ENCODE measurements at places on chromosomes 12 and 14.
A peak's percentile ranks its signal among the peaks of the same experiment; 100 is the strongest.

- DNase-seq: peak; percentile 71
Observed at GRCh38 chr12:9364224-9365176, 156.3 kb upstream of the PZP start.

GRCh38 chr14:102601378-102601925 is 9.0 kb downstream of the RCOR1 start:
- no peak for DNase-seq

GRCh38 chr12:109871668-109872314 is 8.6 kb downstream of the GLTP start:
- DNase-seq: no peak

DNA sequence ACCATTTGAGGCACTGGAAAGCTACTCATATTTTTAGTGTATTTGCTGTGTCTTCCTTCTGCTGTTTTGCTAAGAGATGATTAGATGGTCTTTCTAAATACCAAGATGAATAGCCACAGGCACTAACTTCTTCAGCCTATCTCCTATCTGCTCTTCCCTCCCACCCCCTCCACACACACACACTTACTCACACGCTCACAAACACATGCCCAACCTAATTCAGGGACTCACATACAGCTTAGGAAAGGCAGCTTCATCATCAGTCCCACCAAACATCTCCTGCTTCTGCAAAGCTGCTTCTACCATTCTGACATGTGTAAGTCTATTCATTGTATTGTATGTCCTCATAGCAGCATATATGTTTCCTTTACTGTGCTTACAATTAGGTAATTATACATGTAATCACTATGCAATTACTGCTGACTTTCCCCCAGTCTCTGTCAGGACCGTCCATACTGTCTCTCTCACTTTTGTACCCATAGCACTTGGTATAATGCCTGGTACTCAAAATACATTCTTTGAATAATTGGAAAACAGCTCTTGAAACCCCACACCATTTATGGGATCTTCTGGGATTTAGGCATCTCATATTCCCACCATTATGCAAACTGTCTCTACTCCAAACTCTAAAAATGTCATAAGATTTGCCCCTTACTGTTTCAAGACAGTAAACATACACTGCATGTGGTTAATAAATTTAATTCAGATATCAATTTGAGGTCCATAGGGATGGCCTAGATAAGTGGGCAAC is 83.3 kb upstream of the HIF1A start:
- DNase-seq: no peak

DNA sequence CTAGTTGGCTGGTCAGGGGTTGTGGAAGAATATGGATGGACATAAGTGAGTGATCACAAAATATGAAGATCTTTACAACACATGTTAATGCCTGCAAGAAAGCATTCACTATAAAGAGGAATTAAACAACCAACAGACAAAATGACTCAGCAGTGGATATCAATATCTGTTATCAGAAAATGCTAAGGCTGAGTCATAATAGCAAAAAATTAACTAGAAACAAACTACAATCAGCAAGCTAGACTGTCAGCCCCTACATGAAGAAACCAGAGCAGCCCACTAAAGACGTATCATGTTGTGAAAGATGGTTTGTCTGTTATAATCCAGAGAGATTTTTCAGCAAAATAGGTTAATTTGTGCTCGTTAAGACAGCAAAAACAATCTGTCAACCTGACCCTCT is 472.9 kb downstream of the NELL2 start:
- no peak for DNase-seq

- no peak for DNase-seq
Observed at GRCh38 chr12:122849352-122850047, 14.2 kb downstream of the HIP1R start.

DNA sequence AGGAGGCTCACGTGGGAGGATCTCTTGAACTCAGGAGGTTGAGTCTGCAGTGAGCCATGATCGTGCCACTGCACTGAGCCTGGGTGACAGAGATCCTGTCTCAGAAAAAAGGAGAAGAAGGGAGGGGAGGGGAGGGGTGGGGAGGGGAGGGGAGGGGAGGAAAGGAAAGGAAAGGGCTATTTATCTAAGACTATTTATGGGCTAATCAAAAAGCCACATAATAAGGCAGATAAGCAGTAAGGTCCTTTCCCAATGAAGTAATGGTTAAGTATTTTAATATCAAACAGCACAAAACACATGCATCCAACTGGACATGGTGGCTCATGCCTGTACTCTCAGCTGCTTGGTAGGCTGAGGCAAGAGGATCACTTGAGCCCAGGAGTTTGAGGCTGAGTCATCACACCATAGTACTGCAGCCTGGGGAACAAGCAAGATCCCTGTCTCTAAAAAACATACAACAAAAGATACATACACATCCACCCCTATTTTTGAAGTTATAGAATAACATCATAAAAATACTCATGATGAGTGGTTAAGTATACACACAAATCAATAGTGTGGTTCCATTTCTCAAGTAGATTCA is 9.7 kb downstream of the PAWR start:
- DNase-seq: no peak

- no peak for DNase-seq
Observed at GRCh38 chr14:47039336-47039735, 387.8 kb upstream of the RPL10L start.

GRCh38 chr14:105311838-105312237 is 2.7 kb upstream of the PACS2 start:
- no peak for DNase-seq

DNA sequence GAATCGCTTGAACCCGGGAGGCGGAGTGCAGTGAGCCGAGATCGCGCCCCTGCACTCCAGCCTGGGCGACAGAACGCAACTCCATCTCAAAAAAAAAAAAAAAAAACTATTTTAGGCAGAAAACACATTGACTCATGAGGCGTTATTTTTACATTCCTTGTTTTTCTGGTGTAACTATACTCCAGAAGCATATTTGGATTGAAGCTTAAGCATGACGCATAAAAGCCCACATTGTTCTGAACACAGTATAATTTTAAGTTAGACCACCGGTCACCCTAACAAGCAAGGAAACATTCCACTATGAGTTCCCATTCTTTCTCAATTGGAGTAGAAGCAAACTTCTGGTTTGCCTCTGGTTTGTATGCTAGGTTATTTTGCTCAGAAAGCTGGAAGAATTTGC is 173.0 kb downstream of the MYRFL start:
- no peak for DNase-seq

DNA sequence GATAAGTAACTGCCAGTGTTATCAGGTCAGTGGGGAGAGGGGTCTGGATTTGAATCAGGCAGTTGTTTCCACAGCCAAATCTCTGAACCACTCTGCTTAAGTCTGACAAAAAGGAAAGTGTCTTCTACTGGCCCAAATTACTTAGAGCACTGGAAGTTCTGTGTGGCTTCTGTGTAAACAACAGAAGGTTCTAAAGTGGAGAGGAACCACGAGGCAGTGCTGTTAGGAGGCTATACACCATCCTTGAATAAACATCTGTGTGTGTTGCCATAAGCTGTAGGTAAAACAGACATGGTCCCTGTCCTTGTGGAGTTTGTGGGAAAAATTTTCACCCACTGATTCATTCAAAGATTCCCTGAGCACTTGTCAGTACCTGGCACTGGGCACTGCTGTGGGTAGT is 50.0 kb downstream of the GALNT4 start:
- no peak for DNase-seq

- no peak for DNase-seq
Observed at GRCh38 chr14:70916300-70916699, 9.0 kb downstream of the PCNX1 start.

DNA sequence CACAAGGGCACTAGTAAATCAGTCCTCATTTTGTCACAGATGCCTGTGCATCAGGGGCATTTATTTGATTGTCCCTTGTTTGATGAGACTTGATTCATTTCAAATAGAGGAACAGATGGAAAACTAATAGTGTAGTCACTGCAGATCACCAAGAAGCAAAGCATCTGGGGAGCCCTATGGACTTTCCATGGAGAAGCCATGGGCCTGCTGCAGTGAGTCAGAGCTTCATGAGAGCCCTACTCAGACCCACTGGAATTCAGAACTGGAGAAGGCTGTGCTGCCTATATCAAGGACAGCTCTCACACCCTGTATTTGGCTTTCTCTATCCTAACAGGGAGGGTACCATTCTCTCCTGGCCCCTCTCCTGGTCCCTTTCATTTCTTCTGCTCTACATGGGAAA is 126.2 kb downstream of the GRIP1 start:
- DNase-seq: no peak

GRCh38 chr14:53218161-53218560 is 65.0 kb upstream of the DDHD1 start:
- no peak for DNase-seq

- DNase-seq: no peak
Observed at GRCh38 chr14:69408331-69408960, 10.0 kb downstream of the SLC39A9 start.

- DNase-seq: peak; percentile 7
Observed at GRCh38 chr14:98949481-98950135, 322.4 kb downstream of the BCL11B start.

GRCh38 chr14:52377940-52378339 is 63.8 kb downstream of the PTGER2 start:
- no peak for DNase-seq

DNA sequence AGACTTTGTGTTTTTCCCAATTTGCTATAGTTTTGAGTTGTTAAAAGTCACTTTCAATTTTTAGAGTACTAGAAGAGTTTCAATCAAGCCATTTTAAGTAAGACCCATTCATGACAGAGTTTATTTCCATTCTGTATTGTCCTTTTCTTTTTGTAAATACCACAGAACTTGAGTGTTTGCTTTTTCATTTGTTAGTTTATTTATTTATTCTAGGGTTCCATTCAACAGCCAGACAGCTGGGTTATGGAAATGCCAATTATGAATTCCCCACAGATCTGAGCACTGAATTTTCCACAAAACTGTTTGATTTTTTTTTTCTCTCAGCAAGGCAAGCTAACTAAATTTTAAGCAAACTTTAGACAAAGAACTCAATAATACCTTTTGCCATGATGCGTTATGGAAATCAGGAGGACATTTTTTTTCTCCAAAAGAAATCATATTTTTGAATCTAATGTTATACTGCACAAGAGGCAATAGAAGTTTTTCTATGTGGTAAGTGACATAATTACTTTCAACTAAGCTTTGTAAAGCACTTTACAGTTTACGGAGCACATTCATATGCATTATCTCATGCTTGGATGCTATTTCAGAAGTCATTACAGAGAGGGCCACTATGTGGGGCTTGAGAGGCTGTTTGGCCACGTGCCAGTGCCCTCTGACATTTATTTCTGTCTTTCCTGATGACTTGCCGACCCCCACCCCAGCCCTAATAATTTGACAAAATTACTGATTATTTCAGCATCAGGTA is 181.5 kb downstream of the VRK1 start:
- no peak for DNase-seq

DNA sequence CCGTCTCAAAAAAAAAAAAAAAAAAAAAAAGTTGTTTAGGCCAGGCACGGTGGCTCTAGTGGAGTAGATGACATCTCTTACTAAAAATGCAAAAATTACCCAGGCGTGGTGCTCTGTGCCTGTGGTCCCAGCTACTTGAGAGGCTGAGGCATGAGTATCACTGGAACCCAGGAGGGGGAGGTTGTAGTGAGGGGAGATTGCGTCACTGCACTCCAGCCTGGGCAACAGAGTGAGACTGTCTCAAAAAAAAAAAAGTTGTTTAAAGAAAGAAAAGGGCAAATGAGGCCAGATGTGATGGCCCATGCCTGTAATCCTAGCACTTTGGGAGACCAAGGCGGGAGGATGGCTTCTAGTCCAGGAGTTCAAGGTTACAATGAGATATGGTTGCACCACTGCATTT is 36.6 kb upstream of the SPPL3 start:
- no peak for DNase-seq

- no peak for DNase-seq
Observed at GRCh38 chr14:100425429-100425827, 102.3 kb downstream of the SLC25A47 start.

DNA sequence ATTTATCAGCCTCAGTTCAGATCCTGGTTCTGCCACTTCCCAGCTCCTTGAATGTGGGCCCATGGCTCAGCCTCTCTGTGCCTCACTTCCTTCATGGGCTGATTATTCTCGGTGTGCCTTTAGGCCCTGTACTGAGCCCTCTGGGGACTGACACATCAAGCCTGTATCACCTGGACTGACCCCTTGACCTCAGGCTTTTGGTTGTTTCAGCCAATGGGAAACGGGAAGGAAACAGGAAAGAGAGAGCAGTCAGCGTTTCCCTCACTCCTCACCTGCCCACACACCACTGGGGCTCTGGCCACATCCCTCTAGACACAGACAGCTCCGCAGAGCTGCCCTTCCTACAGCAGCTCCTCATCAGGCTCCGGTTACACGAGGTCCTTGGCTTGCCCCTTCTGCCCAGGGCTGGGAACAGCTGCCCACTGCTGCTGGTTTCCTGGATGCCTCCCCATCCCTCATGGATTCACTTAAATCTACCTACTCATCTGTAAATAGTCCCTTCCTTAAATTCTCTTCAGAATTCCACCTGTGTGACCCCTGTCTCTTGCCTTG is 37.0 kb upstream of the ITPR2 start:
- no peak for DNase-seq

DNA sequence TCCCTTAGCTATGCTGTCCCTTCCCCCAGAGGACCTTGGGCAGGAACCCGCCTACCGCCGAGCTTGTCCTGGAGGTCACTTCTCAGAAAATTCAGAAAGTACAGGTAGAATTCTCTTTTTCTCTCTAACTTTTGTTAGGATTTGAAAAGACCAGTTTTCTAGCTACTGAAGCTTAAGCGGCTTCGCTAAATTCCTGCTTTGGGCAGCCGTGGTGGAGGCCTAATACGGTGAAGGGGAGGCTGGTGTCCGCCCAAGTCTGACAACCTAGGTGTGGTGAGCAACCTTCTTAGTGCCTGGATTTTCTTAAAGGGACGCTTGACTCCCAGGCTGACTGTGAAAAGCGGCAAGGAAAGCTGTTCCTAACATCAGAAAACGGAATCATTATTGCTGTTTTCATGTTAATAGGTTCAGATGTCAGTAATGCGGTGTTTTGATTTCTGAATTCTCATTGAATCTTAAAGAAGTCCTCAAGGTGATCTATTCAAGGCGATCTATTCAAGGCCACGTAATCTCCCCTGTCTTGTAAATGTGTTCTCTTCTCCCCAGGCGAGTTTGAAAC is 835 bp downstream of the FGD4 start:
- DNase-seq: no peak

DNA sequence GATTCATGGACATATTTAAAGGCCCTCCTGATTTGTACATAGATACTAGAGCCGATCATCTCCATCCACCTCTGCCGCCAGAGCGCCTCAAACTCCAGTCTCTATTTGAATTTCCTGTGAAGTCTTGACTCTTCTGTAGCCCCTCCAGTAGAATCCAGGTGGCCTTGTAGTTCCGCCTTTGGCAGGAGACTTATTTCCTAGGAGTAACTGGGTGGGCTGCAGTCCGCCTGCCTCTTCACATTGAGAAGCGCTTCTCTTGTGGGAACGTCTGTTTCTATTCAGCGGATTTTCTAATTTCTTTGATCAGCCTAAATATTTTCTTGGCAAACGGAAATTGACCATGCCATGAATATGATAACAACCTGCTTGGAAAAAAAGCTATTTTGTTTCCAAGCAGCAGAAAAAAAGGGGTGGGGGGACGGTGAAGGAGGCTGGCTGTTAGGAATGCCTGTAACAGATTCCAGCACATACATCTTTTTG is 9.0 kb upstream of the SIX1 start:
- DNase-seq: no peak

All from activated T-cell treated with anti-CD3 and anti-CD28 coated beads, Interleukin-2, amount 50 U/mL, for 48 hours (primary cell).